EH (cell line): ENCODE measurements at places on chromosomes 6 and 20.

- no peak for DNase-seq
These were observed 56.2 kb upstream of the BMP6 start for GRCh38 chr6:7669742-7670141.

DNA sequence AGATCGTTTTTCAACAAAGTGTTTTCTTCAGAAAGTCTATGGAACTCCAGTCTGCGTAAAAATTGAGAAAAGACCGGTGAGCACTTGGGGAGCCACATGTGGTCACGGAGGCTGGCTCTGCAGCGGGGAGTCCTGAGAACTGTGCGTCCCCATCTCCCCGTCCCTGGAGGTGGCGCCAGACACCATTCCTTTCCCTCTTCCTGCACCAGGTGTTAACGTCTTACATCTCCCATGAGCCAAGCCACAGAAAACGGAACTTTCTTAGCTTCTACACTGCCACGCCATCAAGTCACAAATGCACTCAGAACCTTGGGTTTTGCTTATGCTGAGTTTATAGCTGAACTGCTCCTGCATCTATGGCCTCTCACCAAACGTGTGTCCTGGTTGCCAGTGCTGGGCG is 62.6 kb downstream of the GINS1 start:
- peak; percentile 41 for DNase-seq

GRCh38 chr6:2891768-2892170 is 11.3 kb downstream of the SERPINB9 start:
- DNase-seq, result no peak

- DNase-seq, result no peak
These were observed 210.9 kb upstream of the GGTLC1 start for GRCh38 chr20:24199501-24199900.

- DNase-seq, result no peak
These were observed 2.3 kb upstream of the NCR2 start for GRCh38 chr6:41332842-41333736.

GRCh38 chr6:167735084-167735950 is 91.4 kb upstream of the AFDN start:
- no peak for DNase-seq

DNA sequence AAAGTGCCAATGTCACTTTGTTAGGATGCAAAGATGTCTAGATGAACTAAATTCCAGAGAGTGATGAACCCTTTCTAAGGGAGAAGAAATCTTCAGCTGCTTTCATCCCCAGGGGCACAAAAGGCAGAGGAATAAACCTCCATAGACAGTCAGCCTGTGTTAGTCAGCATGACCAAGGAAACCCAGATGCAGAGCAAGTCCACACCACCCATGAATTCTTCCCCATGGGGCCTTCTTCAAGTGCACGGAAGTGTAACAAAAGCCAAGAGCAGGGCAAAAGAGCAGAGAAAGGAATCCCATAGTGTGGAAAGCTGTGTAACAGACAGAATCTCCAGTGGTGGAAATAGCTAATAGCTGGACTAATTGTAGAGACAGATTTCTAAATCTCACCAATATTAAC is 50.0 kb downstream of the DCDC2 start:
- DNase-seq, result no peak

GRCh38 chr6:53189554-53189953 is 40.9 kb upstream of the GCM1 start:
- DNase-seq, result peak; percentile 43

- DNase-seq, result no peak
These were observed 10.2 kb downstream of the LRRC1 start for GRCh38 chr6:53805016-53805415.

GRCh38 chr20:50673466-50674137 is 17.7 kb downstream of the RIPOR3 start:
- no peak for DNase-seq

GRCh38 chr6:116386581-116387299 is 16.0 kb downstream of the DSE start:
- peak; percentile 84 for DNase-seq

- peak; percentile 91 for DNase-seq
These were observed at the start of gene EPB41L2 for GRCh38 chr6:131063028-131063763. Gene EPB41L2, minus strand, starts transcription at chr6:131063245. Its CDS starts 106,760 bp downstream, at chr6:130956485.

DNA sequence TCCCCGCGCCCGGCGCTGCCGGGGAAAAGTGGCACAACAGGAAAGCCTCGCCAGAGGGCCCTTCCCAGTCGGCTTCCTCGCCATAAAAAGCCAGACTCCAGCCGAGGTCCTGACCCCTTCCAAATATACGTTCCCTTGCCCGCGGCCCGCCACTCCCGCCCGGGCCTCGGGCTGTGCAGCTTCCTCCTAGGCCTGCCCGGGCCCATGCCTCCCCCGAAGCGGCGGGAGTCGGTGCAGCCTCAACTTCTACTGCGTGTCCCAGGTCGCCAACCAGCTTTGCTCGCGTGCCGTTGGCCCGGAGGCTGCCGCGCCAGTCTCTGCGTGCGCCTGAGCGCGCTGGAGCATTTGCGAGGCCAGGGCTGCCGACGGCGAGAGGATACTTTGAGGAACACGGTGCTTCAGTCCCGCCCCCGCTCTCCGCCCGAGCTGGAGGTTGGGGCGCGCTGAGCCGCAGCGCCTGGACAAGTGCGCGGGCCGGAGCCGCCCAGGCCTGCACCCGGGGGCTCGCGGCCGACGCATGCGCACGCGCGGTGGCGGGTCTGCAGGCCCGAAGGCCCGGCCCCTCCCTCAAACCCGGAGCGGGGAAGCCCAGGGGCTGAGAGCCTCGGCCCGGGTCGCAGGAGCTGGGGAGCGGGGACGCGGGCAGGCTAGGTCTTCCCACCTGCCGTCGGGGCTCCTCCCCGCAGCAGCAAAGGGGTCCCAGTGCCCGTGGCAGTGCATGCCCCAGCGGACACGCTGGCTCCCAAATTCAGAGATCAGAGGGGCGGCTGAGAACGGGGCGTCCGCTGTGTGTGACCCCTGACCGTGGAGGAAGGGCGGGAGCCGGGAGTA is 10.2 kb downstream of the FOXC1 start:
- no peak for DNase-seq

- DNase-seq, result no peak
These were observed 390.2 kb downstream of the HDGFL1 start for GRCh38 chr6:22959571-22959970.
